ENCODE measurements at places on chromosomes 4 and X. TPM values are rescaled to one million over a fixed set of nuclear protein-coding genes. Genes with fewer than 3 reads are reported as not detected.

The VMA21 gene
- total RNA-seq, result 30.6 TPM

The NWD2 gene
- total RNA-seq, result not detected

The CD38 gene
- total RNA-seq, result 14.3 TPM

The ETFDH gene
- 20.1 TPM for total RNA-seq

The OPRPN gene
- total RNA-seq, result not detected

The PAGE5 gene
- total RNA-seq, result not detected

The ARMCX4 gene
- 14.3 TPM for total RNA-seq

The MAGED4 gene
- total RNA-seq, result not detected

The SSX4B gene
- total RNA-seq, result not detected

The GNRHR gene
- total RNA-seq, result not detected

The RS1 gene
- total RNA-seq, result not detected

The SPRY1 gene
- 6.2 TPM for total RNA-seq

The PNMA6A gene
- total RNA-seq, result 0.51 TPM

The ASB9 gene
- 0.92 TPM for total RNA-seq

The BEND2 gene
- not detected for total RNA-seq

The PPP2R2C gene
- total RNA-seq, result not detected

The DCX gene
- total RNA-seq, result not detected

The TMPRSS11B gene
- not detected for total RNA-seq

The FMR1NB gene
- not detected for total RNA-seq

The SSX2 gene
- not detected for total RNA-seq

All from naive thymus-derived CD4-positive, alpha-beta T cell (primary cell).